ENCODE measurements at places on chromosomes 4 and X. TPM values are rescaled to one million over a fixed set of nuclear protein-coding genes. Genes with fewer than 3 reads are reported as not detected.
A peak's percentile ranks its signal among the peaks of the same experiment; 100 is the strongest.

- no peak for DNase-seq
Measured at GRCh38 chr4:74415602-74416300, 29.2 kb upstream of the AREG start.

- no peak for DNase-seq
Measured at GRCh38 chr4:2076908-2077536, 17.9 kb downstream of the NAT8L start.

DNA sequence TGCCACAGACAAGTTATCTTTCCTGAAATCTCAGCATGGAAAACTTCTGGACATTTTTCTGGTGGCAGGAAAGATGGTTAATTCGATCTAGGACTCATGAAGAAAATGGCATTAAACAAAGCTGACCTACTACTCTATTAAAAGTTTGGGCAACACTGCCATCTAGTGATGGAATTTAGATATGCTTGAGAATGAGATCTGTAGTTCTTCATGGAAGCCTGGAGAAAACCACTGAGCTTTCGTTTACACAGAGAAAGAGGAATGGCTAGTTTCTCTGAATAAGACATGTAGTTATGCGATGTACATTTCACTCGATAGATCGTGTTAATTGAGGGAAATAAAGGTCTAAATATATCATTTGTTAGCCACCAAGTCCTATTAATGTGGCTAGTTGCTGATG lies 51.7 kb upstream of the CHRDL1 start:
- peak; percentile 50 for DNase-seq

- DNase-seq, result no peak
Measured at GRCh38 chr4:184728858-184729257, 5.0 kb downstream of the CENPU start.

DNA sequence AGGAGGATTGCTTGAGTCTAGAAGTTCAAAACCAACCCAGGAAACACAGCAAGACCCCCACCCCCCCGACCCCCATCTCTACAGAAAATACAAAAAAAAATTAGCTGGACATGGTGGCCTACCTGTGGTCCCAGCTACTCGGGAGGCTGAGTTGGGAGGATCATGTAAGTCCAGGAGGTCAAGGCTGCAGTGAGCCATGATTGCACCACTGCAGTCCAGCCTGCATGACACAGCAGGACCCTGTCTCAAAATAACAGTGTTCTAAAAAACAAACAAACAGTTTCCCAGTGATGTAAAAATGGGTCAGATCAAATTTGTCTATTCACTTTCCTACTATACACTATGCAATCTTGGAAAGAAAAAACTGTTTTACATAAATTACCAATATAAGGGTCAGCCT lies 2.0 kb upstream of the CBR4 start:
- no peak for DNase-seq

DUSP9 gene
- not detected for polyA plus RNA-seq

TEX13D gene
- not detected for polyA plus RNA-seq

DGAT2L6 gene
- polyA plus RNA-seq, result not detected

KLB gene
- polyA plus RNA-seq, result 0.09 TPM

ZNF630 gene
- polyA plus RNA-seq, result 2.7 TPM

- DNase-seq, result no peak
Measured at GRCh38 chr4:77158487-77158861, 1.5 kb downstream of the CCNG2 start.

- no peak for DNase-seq
Measured at GRCh38 chrX:72095370-72095769, 36.3 kb downstream of the RTL5 start.

DNA sequence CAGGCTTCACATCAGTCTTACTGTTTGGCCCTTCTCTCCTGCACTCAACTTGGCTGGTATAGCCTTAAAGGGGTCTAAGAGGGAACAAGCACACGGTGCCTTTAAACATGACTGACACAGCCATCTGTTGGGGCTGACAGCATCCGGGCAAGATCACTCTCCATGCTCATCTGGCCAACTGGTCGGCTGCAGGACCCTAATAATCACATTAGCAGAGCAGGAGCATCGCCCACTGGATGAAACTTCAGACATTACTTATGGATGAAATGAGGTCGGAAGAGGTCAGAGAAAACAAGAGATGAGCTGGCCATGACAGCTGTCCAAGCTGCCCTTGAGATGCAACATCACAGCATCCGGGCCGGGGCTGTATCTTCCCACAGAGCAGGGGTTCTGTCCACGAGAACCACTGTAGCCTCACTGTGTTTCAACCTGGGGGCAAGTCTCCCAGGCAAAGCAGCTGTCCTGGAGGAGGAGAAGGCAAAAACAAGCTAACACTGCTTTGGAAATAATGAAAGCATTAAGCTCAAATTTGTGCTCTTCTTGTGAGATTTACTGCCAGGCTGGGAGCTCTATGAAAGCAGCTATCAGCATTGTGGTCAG lies 94.4 kb upstream of the TTC29 start:
- no peak for DNase-seq

DRP2 gene
- 0.04 TPM for polyA plus RNA-seq

DNA sequence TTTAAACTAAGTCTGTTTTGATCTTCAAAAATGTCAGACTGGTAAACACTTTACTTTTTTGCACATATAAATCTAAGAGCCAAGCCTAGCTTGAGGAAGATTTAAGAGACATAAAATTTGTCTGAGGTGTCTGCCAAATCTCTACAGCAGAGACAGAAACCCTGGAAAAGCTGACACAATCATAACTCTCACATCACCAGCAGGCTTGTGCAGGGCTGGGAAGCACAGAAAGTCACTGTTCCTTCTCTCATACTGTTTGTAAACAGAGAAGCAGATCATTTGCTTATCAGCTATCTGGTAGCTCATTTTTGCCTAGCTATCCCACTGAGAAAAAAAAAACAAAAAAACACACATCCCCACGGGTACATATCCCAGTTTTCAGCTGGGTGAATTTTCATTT lies 7.0 kb downstream of the ENOX2 start:
- DNase-seq, result no peak

DNA sequence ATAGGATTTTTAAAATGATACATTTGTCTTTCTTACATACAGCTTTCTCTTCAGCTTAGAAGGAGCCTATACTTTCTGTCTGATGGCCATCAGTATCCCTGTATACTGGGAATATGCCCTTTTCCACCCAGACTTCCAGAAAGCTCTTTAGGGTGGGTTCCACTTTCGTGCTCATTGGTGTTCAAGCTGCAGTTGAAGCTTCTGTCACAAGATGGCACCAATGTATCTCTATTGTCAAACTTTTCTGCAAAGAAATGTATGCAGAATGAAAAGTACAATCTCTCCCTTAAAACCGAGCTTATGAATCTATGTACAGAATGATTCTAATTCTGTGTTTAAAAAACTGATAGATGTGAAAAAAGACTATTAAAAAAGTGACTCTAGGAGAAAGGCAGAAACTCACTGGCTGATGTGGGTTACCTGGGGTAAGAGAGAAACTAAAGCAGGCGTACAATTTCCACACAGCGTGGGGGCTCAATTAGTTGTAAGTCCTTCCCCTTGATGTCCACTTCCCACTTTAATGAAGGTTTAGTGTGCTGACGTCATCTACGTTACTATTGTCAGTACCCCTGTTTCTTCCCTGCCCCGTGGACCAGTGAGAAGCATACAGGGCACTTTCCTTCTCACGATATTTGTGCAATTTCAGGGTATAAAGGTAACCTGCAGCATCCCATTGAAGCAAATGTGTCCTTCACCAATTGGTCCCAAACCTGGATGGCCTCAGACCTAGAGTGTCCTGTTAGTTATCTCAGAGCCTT lies 57.3 kb upstream of the TCEAL2 start:
- peak; percentile 14 for DNase-seq

DNA sequence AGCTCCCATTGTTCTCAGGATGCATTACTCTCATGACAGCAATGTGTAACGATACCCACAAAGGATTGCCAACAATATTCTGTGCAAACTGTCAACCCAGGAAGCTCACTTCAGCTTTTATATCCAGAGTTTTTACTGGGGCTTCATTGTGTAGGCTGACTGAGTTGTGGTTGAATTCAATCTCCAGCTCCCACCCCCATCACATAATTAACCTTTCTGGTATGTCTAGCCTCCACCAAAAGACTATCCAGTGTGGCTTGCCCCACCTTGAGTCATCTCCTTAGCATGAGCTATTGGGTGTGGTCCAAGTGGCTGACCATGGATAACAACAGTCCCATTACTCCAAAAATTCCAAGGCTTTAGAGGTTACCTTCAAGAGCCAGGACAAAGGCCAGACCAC lies 17.7 kb upstream of the TAB3 start:
- no peak for DNase-seq

CT45A10 gene
- not detected for polyA plus RNA-seq

IL2 gene
- not detected for polyA plus RNA-seq

DNA sequence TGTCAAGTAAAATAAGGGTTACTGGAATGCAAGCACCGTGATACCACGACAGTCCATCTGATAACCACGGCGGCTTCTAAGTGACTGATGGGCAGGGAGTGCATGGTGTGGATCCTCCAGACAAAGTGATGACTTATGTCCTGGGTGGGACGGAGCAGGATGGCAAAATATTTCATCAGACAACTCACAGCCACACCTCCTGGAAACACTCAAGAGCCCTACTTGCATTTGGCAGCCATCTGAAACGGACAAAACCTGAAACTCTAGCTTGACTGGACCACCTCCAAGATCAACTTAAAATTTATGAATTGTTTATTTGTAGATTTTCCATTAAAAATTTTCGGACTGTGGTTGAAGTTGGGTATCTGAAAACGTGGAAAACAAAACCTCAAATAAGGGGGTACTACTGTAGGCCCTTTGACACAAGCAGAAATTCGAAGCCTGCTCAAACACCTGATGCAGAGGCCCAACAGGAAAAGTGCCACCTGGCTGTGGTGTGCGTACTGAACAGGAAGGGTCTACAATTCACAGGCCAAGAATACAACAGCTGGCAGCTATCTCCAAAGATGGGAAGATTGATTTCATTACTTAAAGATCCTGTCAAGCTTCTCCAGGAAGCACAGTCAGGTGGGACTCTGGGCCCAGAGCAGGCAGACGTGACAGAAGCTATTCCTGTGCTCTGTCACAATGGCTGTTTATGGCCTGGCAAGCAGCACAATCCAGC lies 26.0 kb downstream of the LRIT3 start:
- DNase-seq, result no peak

RBM41 gene
- polyA plus RNA-seq, result 6.4 TPM

NEIL3 gene
- polyA plus RNA-seq, result not detected

GRCh38 chrX:117972711-117973109 lies 143.9 kb downstream of the KLHL13 start:
- no peak for DNase-seq

AVPR2 gene
- polyA plus RNA-seq, result 0.12 TPM

GRCh38 chrX:142005532-142005931 lies 101.8 kb downstream of the MAGEC1 start:
- no peak for DNase-seq

DNA sequence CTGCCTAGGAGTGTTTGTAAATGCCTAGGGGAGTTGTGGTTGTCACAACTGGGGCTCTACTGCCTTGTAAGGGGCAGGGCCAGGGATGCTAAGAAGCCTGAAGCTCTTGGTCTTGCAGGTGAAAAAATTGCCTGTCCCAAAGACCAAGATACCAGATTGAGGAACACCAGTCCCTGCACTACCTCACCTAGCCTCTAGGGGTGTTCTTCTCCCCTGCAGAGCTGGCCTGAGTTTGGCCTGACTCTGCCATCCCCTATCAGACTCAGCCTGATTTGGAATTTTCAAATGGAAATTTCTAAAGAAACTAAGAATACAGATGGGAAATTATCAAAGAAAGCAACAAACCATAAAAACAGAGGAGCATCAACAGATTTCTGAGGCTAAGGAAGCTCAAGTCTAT lies 90.4 kb downstream of the ZC4H2 start:
- no peak for DNase-seq

ALG13 gene
- 166 TPM for polyA plus RNA-seq

GRCh38 chr4:125985856-125986255 lies 671.1 kb downstream of the FAT4 start:
- no peak for DNase-seq

Measured in B cell (primary cell).